Neural progenitor cell (in vitro differentiated cells): ENCODE measurements at places on chromosomes 11 and 22. TPM values are rescaled to one million over a fixed set of nuclear protein-coding genes. Genes with fewer than 3 reads are reported as not detected.

APOA4 gene
- total RNA-seq = 0.12 and 0.56 TPM in 2 replicates

DNA sequence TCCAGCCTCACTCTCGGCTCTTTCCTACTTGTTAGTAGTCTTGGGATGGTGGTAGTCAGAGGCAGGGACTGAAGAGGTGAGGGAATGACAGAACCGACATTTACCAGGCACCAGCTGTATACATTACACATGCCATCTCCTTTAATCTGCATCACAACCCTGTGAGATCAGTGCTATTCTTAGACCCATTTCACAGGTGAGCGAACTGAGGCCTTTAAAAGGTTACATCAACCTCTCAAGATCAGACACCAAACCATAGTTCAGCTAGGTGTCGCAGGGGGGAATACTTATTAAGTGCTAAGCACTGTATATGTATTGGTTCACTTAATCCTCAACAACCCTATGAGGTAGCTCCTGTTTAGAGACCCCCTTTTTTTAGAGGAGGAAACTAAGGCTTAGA, 5.6 kb downstream of the PLA2G3 start:
- DNase-seq = no peak

- no peak for DNase-seq
These were observed 45.8 kb upstream of the CYP2D6 start for GRCh38 chr22:42176255-42176915.

- no peak for DNase-seq
These were observed 178.2 kb upstream of the TMEM45B start for GRCh38 chr11:129637473-129637872.

DNA sequence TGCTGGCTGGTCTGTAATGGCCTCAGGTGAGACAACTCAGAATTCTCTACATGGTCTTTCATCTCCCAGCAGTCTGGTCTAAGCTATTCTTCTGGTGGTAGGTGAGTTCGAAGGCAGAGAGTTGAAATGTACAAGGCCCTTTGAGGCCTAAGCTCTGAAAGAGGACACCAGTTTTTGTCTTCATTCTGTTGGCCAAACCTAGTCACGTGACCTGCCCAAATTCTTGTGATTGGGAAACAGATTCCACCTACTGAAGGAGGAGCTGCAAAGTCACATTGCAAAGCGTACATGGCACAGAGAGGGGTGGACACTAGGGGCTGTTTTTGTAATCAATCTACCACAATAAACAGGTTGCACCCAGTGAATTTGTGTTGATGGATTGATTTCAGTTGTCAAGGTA, 193.5 kb downstream of the NAV2 start:
- no peak for DNase-seq

- peak; percentile 29 for DNase-seq
These were observed 428.8 kb downstream of the DYNC2H1 start for GRCh38 chr11:103537904-103538502.

DNA sequence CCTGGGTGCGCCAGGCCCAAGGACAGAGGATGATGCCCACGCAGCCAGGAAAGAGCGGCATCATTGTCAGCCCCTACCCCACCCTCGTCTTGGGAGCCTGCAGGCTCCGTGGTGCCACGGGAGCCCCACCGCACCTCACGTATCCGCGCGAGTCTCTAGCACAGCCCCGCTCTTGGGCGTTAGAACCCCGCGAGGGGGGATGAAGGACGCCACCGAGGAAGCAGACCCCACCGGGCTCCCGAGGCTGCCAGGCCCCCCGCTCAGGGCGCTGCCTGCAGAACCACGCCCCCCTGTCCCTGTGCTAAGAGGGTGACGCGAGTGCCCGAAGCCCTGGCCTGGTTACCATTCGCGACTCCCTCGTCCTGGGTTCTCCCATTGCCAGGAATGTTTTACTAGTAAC, 52.3 kb upstream of the MS4A8 start:
- DNase-seq = no peak

DNA sequence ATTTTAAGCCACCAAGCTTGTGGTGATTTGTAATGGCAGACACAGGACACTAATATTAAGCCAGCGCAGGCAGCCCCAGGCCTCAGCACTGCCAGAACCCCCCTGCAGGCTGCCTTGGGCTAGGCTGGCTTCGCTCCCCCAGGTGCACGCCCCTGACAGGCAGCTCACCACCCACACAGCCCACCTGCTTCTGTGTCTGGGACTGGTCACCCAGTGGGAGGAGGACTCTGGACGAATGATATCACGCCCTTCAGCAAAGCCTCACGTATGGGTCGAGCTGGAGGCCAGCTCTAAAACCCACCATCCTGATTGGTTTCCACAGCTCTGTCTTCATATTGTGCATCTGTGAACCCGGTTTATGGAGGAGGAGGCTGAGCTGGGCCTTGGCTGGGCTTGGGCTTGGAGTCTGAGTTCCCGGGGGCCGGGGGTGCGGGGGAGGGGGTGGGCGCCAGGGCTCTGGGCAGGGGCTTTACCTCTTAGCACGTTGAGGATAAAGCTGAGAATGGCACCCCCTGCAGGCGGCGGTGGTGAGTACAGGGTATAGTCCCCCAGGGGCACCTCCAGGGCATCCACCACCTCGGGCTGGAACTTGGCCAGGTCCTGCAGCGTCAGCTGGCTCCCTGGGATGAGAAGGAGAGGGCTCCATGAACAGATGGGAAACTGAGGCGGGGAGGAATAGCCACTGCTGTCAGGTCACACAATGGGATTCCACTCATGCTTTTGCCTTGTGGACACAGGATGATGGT, 13.8 kb downstream of the GGT5 start:
- peak; percentile 71 for DNase-seq

DNA sequence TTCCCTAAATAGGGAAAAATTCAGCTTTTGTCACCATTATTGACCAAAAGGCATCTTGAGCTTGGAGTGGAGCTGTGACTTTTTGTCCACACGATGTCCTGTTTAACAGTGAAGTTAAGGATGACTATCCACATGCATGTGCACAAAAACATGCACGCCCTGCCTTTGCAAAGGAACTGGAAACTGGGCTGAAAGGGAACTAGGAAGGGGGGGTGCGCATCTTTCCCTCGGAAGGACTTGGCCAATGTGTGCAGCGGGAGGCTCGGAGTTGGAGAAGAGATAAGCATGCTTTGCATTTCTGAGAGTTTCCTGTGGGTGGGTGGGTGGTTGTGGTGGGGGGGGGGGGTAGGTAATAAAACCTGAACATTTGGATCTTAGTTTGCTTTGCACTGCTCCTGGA, 411 bp upstream of the KIRREL3 start:
- DNase-seq = peak; percentile 34

- no peak for DNase-seq
These were observed 113.6 kb upstream of the ANO5 start for GRCh38 chr11:22079133-22079872.
